ENCODE measurements at places on chromosomes 11 and 22.

DNA sequence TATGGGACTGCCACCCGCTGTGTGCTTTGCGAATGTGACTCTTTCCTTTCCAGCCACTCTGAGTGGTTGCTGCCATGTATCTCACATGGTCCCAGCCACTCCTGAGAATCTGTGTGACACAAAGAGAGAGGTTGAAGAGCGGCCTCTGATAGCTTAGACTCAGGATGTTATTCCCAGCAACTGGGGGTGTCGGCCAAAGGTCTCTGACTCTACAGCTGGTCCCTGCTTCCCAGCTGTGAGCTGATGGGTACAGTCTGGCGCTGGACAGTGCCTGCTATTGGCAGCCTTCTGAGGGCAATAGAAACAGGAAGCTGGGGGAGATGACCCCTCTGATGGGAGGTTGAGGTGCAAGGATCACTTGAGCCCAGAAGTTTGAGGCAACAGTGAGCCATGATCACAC is 105.1 kb downstream of the RRAS2 start:
- no peak for DNase-seq

GRCh38 chr11:105230586-105230985 is 91.0 kb upstream of the CARD18 start:
- DNase-seq = no peak

DNA sequence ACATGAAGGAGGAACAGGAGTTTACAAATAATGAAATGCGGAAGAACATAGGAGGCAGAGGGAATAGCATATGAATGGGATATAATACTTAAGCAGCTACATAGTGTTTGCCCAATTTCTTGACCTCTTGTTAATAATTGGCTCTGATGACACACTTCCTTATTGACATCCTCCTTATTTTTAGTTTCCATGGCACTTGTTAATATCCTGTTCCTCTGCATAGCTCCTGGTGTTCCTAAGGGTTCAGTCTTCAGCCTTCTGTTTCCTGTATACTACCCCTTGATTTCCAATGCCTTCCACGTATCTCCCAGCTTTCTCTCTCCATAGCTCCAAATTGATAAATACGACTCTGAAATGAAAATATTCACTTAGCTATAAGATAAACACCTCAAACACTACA is 663.8 kb upstream of the API5 start:
- DNase-seq = no peak

GRCh38 chr22:43566021-43566420 is 154.2 kb downstream of the MPPED1 start:
- DNase-seq = no peak
